Hepatic stellate cell (primary cell): ENCODE measurements at places on chromosomes 11 and 22.

- no peak for DNase-seq
Observed at GRCh38 chr11:8392166-8392565, 128.5 kb upstream of the LMO1 start.

- DNase-seq, result no peak
Observed at GRCh38 chr11:125382314-125382791, 113.7 kb downstream of the FEZ1 start.

DNA sequence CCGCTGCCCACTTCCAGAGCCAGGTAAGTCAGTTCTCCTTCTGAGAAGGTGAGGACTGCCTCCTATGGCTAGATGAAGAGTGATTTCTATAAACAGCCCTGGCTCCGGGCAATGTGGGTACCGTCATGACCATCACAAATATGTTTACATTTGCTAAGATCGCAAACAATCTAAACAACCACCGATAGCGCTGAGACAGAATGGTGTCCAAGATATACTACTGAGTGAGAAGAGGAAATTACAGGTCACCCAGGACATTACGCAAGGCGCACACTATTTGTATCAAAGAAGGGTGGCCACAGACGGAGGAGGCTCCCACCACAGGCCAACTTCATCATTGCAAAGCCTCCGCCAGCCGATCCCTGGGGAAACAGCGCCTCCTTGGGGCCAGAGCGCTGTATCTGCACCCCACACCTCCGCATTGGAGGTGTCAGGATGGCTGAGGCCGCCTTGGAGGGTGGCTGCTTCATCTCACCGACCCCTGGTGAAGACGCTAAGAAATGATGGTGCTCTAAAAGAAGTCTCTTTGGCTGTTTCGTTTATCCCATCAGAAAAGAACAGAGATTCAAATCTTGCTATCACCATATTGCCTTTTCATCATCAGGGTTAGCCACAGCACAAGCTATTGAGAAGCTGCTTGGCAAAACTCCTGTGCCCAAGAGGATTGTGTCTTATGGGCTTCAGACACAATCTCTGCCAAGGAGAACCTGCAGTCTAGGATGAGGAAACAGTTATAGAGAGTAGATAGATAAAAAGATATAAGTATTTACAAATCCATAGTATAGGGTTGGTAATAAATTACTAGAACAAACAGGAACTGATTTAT is 12.3 kb upstream of the ASRGL1 start:
- peak; percentile 15 for DNase-seq

GRCh38 chr11:64060861-64061444 is 25.2 kb downstream of the FLRT1 start:
- DNase-seq, result peak; percentile 80

DNA sequence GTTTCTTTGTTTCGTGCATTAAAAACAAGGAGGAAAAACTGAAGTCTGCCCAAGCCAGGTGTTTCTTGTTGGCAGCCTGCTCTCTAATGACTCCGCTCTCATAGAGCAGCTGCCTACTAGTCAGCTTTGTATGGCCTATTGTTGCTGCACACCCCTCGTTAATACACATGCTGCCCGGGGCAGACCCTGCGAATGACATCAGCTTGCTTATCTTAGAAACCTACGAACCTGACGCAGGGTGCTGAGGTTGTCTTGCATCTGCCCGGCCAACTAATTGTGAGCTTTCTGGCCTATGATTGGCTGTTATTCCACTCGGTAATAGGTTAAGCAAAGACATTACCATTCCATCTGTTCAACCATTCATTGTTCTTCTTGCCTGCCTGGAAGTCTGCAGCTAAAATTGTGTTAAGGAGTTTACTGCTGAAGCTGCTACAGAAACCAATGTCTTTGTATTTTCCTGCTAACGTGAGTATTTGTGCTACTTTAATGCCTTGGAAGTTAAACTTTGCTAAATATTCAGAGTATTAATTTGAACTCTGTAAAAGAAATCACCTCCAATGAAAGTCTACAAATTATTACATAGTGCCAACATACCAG is 37.5 kb downstream of the ZC3H12C start:
- no peak for DNase-seq

- no peak for DNase-seq
Observed at GRCh38 chr11:117754030-117754429, 43.0 kb downstream of the DSCAML1 start.

- DNase-seq, result no peak
Observed at GRCh38 chr11:657691-658126, 20.6 kb downstream of the DRD4 start.
